ENCODE measurements at places on chromosomes 11 and 22.
A peak's percentile ranks its signal among the peaks of the same experiment; 100 is the strongest.

DNA sequence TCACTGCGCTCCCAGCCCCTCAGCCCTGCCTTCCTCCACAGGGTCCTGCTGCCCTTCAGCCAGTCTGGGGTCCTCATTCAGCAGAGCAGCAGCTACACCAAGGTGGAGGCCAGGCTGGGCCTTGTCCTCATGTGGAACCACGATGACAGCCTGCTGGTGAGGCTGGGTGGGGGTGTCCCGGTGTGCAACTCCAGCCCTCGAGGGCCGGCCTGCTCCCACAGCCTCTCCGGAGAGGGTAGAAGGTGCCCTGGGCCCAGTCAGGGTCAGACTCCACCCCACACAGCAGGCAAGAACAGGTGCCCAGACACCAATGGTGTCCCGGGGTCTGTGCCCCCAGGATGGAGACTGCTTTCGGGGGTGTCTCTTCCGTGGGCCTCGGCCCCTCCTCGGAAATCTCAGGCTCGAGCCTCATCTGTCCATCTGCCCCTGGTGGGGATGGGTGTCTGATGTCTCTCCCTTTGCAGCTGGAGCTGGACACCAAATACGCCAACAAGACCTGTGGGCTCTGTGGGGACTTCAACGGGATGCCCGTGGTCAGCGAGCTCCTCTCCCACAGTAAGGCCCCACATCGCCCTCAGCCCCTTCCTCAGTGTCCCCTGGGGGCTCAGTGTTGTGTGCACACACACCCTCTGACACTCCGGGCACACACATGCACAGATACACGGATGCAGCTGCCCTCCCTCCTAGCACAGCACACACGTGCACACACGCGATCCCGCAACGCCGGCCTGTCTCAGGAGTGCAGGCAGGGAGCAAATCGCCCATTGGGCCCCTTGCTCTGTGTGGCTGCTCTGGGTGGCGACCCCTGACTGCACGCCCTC is 4.9 kb downstream of the MUC5AC start:
- DNase-seq: no peak

GRCh38 chr11:74717221-74717969 is 13.8 kb downstream of the CHRDL2 start:
- no peak for DNase-seq

GRCh38 chr11:103453126-103453525 is 343.9 kb downstream of the DYNC2H1 start:
- no peak for DNase-seq

DNA sequence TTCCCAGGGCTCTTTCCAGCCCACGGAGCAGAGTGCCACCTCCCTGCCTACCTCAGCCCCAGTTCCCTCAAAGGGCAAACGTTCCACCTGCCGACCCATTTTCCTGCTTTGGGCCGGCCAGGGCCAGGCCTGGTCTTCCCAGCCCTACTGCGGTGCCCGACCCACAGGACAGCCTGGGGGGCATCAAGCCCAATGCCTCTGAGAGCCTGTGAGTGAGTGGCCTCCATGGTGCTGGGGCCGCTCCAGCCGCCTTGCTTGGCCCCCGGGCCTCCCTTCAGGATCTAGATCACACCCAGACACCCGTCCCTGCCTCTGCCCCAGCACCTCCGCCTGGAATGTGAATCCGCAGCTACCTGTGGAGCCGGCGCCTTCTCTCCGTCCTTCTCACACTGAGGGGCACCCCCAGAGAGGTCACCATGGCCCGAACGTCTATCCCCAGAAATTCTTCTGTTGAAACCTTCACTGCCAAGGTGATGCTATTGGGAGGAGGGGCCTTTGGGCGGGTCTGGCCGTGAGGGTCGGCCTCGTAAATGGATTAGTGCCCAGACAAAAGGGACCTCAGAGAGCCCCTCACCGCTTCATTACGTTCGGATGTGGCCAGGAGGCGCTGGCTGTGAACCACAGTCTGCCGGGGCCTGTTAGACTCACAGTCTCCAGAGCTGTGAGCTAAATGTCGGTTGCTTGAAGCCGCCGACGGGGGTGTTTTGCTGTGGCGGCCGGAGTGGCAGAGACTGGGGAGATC is 36.2 kb upstream of the BRSK2 start:
- DNase-seq: no peak

DNA sequence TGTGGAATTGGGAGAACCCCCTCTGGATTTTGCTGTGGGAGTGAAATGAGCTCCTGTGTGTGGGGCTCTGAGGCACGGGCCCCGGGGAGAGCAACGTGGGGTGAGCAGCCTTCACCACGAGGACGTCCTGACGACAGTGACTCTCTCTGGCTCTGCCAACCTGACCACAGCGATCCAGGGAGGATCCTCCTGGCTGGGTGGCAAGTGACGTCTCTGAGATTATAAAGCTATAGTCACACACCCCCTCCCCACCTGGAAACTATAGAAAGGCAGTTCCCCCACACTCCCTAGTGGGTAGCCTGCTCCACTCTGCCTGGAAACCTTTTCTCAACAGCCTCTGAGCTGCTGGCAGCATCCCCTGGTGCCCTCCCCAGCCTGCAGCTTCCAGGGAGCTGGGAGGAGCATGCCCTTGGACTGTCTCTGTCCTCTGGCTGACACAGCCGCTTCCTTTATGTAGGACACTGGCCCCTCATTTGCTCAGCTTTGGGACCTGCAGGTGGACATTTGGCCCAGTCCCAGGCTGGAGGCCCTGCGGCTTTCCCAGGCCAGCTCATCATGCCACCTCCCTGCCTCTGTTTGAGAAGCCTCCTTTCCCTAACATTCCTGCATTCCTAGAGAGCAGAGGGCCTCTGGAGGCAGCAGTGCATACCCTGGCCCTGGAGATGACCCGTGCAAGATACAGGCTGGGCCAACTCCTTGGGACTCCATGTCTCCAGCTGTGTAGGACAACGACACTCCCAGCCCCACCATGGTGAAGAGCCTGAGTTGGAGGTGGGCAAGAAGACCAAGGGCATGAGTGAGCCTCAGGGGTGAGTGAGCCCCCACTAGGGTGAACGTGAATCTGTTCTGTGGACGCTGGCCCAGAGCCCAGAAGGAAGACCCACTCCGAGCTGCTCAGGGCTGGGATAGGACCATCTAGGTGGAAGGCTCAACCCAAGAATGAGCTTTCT is 314.0 kb downstream of the NTM start:
- no peak for DNase-seq

- no peak for DNase-seq
These were observed 2.2 kb downstream of the MCAM start for GRCh38 chr11:119314726-119315125.

- no peak for DNase-seq
These were observed 22.9 kb downstream of the FAM76B start for GRCh38 chr11:95766701-95767100.

- DNase-seq: no peak
These were observed 715 bp upstream of the PRR5 start for GRCh38 chr22:44701187-44701790.

DNA sequence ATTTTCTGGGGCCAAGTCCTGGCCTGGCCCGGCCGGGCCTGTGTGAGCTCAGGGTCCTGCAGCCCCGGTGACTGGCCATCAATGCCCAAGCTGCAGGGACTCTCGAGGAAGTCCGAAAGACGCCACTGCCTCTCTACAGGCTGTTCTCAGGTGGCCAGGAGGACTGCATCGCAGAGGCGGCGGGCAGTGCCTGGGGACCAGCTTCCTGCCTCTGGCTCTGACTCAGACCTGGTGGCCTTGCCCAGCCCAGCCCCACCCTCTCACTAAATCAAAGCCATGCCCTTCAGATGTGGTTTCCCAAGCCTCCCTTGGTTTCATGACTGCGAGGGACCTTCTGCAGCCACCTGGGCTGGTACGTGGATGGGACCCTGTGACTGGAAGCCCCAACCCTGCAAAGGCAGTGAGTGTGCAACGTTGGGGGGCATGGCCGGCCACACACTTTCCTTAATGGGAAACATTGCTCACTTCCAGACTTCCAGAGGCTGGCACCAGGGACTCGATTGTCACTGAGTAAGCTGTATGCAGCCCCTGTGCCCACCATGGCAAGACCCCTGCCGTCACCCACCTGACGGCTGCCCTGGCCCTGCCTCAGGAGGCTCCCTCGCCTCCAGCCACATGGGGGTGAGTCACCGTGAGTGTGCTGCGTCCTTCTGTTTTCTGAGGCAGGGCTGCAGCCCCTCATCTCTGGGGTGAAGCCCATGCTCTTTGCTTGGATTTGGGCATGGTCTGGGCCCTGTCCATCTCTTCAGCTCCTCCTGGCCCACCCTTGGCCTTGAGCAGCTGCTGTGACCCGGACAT is 6.0 kb upstream of the FGF3 start:
- DNase-seq: no peak

- DNase-seq: no peak
These were observed 38.8 kb downstream of the CLDN25 start for GRCh38 chr11:113818426-113818825.

DNA sequence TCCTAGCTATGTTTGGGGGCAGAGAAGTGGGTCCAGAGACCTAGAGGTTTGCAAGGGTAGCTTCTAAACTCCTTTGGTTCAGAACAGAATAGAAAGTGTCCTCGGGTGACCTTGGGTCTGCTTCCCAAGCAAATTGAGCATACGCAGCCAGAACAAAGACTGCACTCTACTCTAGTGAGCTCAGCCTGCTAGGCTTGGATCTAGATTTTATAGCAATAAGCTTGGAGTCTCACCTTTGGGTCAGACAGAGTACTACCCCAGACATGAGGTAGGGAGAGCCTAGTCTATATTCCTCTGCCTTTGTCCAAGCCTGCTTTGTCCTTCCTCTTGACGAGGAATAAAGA is 52.6 kb upstream of the ELF5 start:
- no peak for DNase-seq

- DNase-seq: no peak
These were observed 533.1 kb downstream of the ETS1 start for GRCh38 chr11:128053981-128054931.

DNA sequence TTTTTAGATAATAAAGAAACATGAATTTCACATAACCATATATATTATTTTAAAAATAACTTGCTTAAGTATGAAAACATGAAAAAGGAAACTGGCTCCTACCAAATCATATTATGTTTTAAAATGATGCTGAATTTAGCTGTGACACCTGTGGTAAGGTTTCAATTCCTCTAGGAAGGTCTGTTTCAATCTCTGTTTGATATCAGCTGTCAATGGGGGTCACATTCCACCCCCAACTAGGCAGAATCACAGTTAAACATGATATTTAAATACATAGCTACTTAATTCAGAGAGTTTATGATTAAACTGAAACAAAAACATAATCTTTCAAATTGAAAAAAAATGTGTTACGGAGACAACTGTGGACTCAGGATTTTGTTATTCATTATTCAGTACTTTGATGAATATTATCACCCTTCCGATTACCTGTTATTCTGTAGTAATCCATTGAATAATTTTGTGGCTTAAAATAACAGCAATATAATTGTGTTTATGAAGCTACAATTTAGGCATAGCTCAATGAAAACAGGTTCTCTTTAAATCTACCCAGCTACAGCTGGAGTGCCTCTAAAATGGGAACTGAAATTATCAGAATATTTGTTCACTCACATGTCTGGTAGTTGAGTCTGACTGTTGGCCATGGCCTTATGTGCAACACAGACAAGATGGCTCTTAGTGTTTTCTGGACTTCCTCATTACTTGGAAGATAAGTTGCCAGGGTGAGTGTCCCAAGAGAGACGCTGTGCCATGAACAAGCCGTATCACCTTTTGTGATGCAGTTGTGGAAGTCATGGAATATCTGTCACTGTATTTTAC is 244.6 kb upstream of the ANO3 start:
- DNase-seq: no peak

DNA sequence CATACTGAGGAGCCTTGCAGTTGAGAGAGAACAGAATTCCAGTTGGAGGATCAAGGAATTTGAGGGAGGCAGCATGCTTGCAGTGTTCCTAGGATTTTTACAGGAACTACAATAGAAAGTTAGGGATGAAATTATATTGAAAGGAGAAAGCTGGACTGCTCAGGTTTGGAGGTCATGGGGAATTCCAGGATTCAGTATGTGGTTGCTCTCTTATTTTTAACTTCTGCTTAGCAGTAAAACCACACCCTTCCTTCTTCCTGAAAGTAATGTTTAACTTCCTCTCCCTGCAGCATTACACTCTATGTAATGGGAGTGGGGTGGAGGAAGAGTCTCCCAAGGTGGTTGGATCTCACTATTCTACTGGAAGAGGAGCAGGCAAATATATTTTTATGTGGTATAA is 31.3 kb downstream of the CTNND1 start:
- peak; percentile 30 for DNase-seq

GRCh38 chr11:69656536-69657455 is 15.8 kb downstream of the CCND1 start:
- no peak for DNase-seq

- DNase-seq: peak; percentile 31
These were observed 20.3 kb upstream of the WNT7B start for GRCh38 chr22:45997077-45997776.

DNA sequence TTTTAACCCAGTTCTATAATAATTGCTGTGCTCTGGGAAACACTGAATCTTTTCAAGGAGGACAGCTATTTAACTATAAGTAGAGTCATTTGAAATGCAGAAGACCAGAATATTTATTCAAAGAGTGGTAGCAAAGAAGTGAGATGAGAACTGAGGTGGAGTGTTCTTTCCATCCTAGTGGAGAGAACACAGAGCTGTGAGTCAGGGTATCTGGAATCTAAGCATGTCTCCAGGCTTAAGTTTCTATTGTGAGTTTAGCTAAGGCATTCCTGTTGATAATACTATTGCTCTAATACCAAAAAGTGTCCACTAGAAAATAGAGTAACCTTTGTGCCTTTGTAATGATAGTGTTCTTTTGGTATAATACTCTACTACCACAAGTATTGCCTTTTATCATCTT is 32.4 kb downstream of the JAM3 start:
- DNase-seq: no peak

DNA sequence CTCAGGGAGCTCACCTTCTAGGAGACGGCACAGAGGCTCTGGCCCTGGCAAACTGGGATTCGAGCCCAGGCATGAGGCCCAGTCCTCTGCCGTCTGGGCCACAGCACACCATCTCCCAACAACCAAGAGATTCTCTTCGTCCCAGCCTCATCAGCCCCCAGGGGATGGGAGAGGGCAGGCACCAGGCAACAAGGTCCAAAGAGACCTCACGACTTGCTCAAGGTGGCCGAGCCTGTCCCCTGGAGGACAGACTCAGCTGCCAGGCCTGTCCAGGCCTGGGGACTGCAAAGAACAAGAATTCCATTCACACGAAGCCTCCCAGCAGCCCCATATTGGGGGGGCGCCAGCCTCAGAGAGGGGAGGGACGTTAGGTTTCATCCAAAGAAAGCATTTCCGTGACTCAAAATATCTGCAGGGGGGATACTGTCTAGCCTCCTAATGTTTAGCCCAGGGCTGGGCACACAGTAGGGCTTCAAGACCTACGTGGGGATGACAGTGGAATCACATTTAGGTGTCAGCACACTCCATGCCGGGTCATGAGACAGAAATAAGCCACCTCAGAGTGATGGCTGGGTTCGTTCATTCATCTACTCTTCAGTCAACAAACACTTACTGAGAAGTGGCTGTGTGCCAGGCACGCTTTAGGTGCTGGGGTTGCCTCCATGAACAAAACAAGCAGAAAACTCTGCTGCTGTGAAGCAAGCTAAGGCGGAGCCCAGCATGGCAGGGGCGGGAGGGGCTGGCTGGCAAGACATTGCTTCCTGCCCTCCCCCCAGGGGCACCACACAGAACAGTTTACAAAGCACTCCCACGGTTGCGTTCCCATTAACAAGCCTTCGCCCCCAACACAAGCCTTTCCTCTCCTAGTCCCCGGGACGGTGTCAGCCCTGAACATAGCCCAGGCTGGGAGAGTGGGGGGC is 1.2 kb downstream of the CARNS1 start:
- peak; percentile 89 for DNase-seq
